ENCODE measurements at places on chromosomes 5 and 9.

- DNase-seq: no peak
These were observed 184.0 kb downstream of the SEMA5A start for GRCh38 chr5:9361835-9362234.

DNA sequence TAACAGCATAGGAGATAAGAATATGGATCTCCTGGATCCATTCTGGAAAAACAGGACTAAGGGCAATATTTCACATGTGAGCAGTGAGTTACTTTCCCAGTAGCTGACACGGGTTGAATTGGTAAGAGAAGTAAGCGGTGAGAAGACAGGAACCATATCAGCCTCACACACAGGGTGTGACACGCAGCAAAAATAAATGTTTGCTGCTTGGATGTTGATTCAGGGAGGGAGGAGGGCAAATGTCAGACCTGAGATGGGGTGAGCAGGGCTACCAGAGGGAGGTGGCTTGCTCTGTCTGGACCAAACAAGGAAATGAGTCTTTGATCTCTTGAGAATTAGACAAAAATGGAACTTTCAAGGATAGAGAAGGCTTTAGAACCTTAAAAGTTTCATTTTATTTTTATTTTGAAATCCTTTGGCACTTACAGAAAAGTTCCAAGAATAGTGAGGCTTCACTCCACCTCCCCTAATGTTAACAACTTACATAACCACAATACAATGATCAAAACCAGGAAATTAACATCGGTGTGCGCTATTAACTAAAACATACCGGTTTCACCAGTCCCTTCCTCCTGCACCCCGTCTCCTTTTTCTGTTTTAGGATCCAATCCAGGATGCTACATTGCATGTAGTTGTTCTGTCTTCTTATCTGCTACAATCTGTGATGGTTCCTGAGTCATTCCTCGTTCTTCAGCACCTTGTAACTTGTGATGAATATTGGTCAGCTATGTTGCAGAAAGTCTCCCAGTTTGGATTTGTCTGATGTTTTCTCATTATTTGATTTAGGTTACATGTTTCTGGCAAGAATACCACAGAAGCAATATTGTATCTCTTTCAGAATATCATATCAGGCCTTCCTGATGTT lies 20.5 kb upstream of the ARHGEF28 start:
- no peak for DNase-seq

DNA sequence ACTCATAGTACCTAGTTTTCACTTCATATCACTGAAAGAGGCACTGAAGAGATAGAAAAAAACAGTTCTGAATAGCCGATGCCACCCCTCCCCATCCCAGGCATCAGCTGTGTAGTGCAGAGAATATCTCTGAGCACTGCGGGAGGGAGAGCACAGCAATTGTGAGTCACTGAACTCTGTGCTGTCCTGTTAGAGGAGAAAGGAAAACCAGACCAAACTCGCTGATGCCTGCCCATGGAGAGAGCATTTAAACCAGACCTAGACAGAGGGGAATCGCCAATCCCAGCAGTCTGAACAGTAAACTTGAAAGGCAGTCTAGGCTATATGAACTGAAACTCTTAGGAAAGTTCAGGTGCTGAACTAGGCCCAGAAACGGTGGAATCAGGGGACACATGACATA lies 120.1 kb upstream of the SLC30A5 start:
- DNase-seq: no peak

GRCh38 chr9:131098391-131099101 lies 2.2 kb downstream of the AIF1L start:
- no peak for DNase-seq

GRCh38 chr5:5492087-5492933 lies 69.8 kb downstream of the ICE1 start:
- DNase-seq: peak; percentile 18

DNA sequence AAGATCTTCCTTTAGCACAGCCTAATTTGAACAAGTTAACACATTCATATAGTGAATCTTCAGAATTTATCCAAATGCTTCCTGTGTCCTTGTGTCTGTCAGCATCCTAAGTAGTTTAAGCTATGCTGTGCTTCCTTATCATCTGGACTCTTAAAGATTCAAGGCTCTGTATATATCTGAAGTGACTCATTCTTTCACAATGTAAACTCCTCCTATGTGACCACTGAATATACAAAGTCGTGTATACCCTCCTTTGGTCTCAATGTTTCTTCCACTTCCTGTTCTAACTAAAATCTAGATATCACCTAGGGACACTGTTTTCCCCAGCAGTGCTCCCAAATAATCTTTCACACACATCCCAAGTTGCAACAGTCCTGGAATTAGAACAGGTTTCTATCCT lies 935.7 kb upstream of the NUDT12 start:
- no peak for DNase-seq

DNA sequence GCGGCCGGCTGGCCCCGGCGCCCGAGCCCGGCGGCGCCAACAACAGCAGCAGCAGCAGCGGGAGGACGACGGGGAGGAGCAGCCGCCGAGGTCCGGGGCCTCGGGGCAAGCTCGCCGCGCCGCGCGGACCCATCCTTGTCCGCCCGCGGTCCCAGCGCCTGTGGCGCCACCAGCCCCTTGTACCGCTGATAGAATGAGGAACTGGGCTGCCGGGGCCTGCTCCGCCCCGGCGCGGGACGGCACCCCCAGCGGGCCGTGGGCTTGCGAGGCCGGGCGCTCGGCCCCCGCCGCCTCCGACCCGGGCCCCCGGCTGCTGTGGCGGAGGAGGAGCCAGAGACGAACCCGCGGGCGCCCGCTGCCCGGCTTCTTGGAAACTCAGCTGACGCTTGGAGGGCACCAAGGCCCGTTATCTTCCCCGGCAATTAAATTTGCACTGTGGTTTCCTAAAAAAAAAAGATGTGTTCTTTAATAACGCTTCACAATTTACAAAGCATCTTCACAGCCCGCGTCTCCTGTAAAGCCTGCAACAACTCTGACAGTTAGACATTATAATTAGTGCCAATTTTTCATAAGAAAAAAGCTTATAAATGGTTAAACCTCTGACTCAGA lies at the start of gene ARSB:
ARSB (minus strand) TSS at position 195 of the 609 bp plus-strand sequence; CDS start at position 133, 62 bp downstream.
- DNase-seq: no peak

DNA sequence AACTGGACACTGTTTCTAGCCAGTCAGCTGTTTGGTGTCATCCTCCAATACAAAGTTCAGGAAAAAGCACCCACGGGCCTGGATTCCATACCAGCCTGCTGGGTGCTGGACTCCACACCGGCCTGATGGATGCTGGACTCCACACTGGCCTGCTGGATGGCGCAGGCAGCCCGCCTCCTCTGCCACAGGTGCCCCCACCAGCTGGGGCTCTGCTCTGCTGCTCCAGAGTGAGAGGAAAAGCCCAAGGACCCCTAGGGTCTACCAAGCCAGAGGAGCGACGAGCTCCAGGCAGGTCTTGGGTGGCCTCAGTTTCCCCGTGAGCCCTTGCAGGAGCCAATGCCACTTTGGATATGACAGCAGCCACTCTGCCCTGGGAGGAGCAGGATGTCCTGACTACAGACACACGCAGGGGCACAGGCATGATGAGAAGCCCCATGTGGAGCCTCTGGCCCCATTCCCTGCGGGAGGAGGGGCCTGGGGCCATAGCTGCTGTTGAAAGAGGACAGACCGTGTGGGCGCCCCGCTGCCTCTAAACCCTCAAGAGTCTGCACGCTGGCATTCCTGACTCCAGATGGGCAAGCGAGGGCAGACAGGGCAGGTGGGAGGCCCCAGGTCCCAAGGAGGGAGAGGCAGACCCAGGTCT lies 141.6 kb downstream of the OLFM1 start:
- no peak for DNase-seq

DNA sequence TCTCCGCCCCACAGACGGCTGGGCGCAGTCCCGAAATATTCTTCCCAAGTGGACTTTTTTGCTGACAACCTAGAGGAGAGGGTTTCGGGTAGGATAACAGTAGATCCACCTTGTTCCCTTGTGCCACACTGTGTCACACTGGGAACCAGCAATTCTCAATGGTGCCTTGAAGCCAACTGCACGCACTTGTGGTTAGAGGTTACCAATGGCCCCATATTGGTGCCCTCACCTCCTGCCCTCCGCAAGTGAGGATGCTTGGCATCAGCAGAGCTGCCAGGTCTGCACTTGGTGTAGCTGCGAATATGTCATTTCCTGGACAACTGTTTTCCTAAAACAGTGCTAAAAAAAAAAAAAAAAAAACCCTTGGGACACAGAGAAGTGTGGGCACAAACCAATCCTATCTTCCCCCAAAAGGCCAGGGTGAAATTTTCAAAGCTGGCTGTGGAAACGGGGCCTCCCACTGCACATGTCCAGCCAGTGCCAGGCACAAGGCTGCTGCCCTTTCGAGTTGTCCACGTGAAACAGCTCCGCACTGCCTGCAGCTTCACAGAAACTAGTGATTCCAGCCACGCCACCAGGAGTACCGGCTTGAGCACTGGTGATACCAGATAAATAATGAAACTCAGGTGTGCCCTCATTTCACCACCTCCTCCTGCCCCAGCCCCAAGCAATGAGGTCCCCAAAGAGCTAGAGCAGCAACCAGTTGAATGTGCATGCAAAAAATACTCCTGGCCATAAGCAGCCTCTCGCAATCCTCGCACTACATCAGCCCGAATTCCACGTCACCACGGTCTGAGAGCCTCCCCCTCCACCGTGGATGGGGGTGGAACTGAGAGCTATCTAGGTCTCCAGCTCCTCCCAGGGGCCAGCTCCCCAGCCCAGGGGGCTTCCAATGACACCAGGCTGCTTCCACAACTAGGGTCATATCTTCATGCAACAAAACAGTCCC lies 51.2 kb downstream of the USP20 start:
- no peak for DNase-seq

GRCh38 chr9:4796988-4797853 lies 4.5 kb downstream of the RCL1 start:
- no peak for DNase-seq

- DNase-seq: no peak
These were observed 1371.4 kb downstream of the MAT2B start for GRCh38 chr5:164876793-164877192.

GRCh38 chr9:126661521-126662251 lies 48.0 kb downstream of the LMX1B start:
- no peak for DNase-seq

GRCh38 chr9:94576131-94576530 lies 17.5 kb downstream of the FBP2 start:
- DNase-seq: no peak

DNA sequence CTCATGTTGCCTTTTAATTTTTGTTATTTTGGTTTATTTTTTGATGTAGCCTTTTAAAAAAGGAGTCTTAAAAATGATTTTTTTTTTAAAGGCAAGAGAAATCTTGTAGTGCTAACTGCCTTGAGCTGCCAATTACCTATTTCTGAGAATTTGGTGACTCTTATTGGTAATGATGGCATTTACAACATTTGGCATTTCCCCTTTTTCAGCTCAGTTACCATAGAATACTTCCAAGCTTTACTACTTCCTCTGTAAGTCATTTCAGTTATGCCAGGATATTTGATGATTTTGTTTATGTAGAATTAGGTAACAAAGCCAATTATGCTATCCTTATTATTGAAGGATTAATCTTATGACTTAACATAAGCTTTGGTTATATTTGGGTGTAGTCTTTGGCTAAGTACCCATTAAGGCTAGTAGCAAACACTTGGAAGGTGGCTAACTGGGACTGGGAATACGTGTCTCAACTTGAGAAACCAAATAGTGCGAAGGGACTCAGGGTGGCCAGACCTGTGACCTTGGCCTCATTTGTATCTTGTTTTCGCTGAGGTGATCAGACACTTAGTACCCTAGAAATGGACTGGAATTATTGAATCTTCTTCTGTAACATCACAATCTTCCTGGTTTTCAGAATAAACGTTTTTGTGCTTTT lies 27.7 kb downstream of the CDC37L1 start:
- DNase-seq: no peak

- no peak for DNase-seq
These were observed 48.3 kb downstream of the SLCO6A1 start for GRCh38 chr5:102450313-102450990.

GRCh38 chr5:24535646-24536045 lies 109.1 kb downstream of the CDH10 start:
- no peak for DNase-seq

DNA sequence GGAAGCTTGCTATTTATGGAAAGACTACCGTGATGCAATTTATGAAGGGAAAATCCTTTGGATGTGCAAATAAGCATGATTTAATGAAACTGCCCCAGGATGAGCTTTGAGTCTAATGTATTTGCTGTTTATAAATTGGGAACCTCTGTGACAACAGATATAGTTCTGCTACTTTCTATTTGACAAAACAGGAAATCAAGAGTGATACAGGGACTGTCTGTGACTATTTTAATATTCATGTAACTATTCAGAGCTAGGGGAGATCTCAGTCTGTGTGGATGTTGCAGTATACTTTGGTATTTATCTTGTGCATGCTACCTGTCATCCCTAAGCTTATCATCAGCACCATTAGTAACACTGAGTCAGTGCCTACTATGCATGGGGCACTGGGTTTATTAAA lies 132.1 kb downstream of the PDZD2 start:
- DNase-seq: no peak

GRCh38 chr5:144092508-144092907 lies 78.0 kb downstream of the YIPF5 start:
- no peak for DNase-seq

GRCh38 chr5:150297934-150298595 lies 4.6 kb downstream of the ARSI start:
- DNase-seq: no peak

GRCh38 chr5:146137967-146138403 lies 32.6 kb upstream of the PLAC8L1 start:
- DNase-seq: no peak

- no peak for DNase-seq
These were observed 104.8 kb upstream of the SIMC1 start for GRCh38 chr5:176133289-176133870.

DNA sequence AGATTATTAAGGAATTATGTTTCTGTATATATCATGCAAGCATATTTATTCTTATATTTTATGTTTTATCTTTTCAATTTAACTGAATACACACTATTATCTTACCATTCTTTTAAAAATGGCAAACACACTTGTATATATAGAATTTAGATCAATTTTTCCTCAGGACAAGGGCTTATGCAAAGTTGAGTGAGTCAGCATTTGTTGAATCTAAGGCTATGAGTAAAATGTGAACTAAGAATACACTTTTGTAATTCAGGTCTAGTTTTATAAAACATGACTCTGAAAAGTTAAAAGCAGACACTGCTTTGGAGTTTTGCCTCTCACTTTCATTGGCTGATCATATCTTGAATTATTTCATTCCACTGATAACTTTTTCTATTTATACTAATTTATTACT lies 127.8 kb downstream of the FOCAD start:
- DNase-seq: no peak

GRCh38 chr9:97412626-97413385 lies 910 bp downstream of the TDRD7 start:
- no peak for DNase-seq

DNA sequence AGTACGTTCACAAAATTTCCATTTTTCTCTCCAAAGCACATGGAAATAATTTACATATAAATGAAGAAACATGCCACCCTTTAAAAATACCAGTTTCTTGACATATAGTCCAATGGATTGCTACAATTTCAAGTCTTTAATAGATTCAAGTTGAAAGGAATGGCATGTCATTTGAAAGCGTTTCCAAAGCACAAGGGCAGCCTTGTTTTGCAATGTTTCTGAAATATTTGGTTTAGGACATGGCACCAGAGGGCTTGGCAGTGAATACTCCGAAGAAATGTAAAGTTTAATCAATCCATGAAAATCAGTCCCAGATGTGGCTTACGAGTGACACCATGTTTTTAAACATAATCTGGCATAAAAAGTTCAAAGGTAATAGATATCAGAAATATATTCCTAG lies 333.7 kb downstream of the PDE4D start:
- DNase-seq: no peak
